ENCODE measurements at places on chromosomes 2 and 18.

GRCh38 chr18:56501896-56502295 is 136.5 kb downstream of the TXNL1 start:
- no peak for DNase-seq

DNA sequence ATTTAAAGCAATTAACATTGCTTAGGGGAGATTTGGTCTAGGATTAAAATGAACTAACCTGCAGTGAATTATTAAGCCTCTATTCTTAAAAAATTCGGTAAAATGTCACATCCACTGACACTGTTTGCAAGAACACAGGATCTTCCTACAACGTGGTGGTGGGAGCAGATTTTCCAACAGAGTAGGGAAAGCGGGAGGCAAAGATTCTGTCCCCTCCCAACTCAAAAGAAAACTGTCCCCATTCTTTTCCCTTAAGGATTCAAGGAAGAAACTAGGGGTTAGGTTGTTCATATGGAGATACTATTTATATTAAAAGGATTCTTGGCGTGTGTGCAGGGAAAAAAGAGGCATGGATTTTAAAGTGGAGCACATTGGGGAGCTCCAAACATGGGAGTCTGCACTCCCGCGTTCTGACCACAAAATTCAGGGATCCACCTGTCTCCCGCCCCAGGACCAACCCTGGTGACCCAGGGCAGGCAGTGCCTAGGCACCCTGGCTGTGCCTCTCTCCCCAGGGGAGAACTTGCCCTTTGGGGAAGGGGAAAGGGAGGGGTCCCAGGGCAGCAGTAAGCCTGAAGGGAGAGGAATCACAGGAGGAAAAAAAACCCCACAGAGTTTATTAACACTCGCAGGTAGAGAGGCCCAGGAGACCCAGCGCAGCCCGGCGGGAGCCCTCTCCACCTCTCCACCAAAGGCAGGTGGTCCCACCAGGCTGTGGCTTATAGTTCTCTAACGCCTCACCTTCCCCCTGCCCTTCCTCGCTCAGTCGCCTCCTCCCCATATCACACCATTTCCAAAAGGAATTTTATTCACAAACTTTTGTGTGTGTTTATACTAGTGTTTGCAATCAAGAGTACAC is 2.3 kb downstream of the PTGR3 start:
- DNase-seq: no peak

DNA sequence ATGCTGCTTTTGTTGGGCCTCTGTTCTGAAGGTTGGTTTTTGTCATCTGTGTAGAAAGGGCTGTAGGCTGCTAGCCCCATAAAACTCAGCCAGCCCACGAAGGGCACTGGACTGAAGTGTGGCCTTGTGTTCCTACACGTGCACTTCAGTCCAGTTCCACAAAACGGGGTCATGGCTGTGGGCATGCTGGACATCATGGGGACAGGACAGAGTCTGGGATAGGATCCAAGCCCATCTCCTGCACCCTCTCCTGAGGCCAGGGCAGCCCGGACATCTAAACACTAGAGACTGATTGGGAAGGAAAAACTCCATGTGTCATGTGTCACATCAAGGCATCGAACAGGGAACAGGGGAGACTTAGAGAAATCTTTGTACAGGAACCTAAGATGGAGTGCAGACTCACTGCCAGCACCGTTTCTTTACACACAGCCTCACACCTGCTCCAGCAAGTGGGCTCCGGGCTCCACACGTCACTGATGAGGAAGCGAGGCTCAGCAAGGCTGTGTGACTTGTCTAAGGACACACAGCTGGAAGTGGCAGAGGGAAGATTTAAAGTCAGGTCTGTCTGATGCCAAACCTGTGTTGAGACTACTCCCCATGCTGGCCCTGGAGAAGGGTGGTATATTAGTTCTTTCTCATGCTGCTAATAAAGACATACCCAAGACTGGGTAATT is 74.8 kb upstream of the BCL2L11 start:
- DNase-seq: no peak

DNA sequence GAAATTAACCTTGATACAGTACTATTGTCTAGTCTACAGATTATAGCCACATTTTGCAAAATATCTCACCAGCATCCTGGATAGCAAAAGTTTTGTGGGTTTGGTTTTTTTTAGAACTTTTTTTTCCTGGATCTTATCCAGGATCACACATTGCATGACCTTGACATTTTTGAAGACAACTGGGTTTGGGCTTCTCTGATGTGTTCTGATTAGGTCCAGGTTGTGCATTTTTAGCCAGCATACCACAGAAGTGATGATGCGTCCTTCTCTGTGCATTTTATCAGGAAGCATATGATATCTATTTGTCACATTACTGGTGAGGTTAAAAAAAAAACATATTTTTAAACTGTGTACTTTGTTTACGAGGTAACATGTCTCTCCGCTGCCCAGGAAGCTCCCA is 221.0 kb upstream of the OSR1 start:
- DNase-seq: no peak

- DNase-seq: no peak
Measured at GRCh38 chr2:134420920-134421319, 167.0 kb downstream of the MGAT5 start.

- DNase-seq: no peak
Measured at GRCh38 chr2:235492850-235493344, 946 bp upstream of the AGAP1 start.

DNA sequence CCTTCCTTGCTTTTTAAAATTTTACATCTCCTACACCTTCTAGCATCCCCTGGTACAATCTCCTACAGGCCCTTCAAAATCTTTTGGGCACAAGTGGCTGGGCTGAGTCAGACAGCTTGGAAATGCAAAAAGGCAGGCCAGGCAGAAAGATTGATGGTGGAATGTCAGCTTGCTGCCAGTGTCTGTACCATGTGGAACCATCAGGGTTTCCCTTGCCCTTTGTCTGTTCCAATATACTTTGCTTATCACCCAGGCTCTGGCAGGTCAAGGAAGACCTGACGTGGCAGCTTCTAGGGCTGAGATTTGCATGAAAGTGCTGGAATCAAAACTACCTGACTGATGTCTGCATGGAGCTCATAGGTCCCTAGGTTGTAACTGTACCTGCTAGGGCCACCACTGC is 33.3 kb downstream of the GPR39 start:
- DNase-seq: no peak

- no peak for DNase-seq
Measured at GRCh38 chr2:105515581-105516415, 116.9 kb upstream of the FHL2 start.

DNA sequence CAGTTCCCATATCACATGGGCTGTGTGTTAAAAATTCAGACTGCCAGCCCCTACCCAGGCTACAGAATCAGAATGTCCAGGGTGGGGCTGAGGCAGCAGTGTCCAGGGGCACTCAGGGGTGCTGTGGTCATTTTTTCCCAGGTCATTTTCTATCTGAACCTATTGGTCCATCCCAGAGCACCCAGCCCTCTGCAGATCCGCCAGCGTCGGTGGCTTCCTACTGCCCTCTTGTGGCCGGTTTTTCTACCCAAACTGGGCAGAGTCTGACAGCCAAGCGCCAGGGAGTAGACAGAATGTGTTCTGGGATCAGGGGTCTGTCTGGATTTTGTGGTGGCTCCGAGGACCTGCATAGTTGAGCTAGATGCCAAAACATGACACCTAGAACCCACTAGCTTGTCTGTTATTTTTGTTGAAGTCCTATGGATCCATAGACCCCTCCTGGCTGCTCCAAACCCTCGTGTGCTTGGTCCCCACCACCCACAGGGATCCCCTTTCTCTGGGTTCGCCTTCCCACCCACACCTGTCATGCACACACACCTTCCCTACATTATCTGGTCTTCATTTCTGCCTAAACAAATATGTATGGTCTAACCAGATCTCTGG is 34.1 kb upstream of the RMDN2 start:
- peak; percentile 58 for DNase-seq

- peak; percentile 85 for DNase-seq
Measured at GRCh38 chr2:182866461-182867406, at the start of gene FRZB. Gene FRZB, minus strand, starts transcription at chr2:182866637. Its CDS starts 85 bp downstream, at chr2:182866552.

DNA sequence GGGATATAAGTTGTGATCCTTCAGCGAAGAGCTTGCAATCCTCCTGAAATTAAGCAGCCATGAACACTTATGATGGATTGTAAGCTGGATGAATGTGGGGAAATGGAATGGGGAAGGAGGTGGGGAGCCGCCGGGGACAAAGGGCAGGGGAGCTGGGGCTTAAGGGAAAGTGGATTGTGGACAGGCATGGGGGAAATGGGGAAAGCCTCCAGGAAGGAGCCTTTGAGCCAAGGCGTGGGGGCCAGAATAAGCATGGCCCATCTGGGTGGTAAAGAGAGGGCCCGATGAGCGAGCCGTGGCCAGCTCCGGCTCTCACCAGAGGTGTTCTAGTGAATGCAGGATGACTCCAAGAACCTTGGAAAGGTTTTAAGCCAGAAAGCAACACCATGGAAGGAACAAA is 124.0 kb downstream of the SMAD7 start:
- DNase-seq: peak; percentile 49

GRCh38 chr2:101832114-101832513 is 134.6 kb downstream of the MAP4K4 start:
- DNase-seq: no peak

GRCh38 chr2:147082850-147083522 is 761.8 kb upstream of the ACVR2A start:
- peak; percentile 87 for DNase-seq

GRCh38 chr2:232022718-232023117 is 61.2 kb downstream of the DIS3L2 start:
- no peak for DNase-seq

DNA sequence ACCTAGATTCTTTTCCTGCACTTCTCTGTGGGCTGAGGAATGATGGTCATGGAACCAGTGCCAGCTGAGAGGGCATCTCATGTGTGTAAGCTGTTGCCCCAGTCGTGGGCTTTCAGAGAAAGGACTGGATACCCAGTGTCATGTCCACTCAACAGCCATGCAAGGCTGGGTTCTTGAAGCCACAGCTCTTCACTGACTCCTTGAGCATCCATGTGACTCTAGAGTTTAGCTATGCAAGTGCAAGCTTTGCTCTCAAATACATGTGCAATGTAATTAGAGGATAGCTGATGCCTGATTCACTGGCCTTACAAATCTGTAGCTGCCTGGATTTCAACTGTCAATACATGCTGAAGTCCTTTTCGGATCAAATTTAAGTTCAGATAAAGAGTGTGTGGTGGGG is 46.8 kb upstream of the EML6 start:
- peak; percentile 27 for DNase-seq

GRCh38 chr18:74353169-74353775 is 37.6 kb downstream of the C18orf63 start:
- DNase-seq: peak; percentile 69

DNA sequence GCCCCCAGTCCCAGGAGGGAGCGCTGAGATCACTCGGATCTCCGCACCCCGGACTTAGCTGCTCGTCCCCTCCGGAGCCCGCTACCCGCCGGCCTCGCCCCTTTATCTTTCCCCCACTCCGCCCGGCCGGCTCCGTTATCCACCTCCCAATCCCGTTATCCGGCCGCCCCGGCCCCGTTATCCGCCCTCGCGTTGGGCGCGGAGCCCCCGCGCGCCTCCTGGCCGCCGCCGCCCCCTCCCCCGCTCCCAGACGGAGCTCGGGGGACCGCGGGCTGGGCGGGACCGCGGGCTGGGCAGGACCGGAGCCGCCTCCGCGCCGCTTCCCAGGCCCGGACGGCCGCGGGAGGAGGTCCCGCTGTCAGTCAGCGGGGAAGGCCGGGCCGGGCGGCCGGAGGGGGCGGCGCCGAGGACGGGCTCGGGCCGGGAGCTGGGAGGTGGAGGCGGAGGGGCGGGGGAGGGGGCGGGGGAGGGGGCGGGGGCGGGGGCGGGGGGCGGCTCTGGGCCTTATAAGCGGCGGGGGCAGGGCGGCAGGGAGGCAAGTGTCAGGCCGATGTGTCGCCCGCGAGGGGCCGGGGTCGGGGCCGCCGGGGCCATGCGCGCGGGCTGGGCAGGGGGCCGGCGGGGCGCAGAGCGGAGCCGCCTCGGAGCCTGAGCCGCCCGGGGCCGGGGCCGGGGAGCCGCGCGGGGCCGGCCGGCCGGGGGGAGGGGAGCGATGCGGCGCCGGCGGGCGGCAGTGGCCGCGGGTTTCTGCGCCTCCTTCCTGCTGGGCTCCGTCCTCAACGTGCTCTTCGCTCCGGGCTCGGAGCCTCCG is at the start of gene PKDCC:
Gene PKDCC, plus strand, starts transcription at position 534 of the 811 bp plus-strand sequence. Its CDS starts 179 bp downstream, at position 713.
- peak; percentile 84 for DNase-seq

DNA sequence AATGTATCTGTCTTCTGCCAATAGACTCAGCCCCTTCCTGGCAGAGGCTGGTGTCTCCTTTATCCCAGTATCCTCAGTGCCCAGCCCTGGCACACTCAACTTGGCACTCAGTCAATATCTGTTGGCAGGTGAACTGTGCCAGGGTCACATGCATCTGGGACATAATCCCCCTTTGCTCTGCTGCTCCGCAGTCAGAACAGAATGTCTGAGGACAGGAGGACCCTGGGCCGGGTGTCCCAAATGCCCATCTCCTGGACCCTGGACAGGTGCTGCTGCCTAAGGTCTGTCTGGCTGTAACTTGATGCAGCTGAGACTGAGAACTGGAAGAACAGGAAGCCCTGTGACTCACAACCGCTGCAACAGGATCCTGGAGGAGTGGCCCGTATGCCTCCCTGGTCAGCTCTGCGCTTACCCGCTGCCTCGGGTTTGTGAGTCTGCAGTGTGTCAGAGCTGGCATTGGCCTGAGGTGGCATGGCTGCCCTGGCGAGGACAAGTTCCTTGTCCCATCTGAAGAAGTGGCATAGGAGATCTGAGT is 11.4 kb downstream of the HK2 start:
- peak; percentile 93 for DNase-seq

DNA sequence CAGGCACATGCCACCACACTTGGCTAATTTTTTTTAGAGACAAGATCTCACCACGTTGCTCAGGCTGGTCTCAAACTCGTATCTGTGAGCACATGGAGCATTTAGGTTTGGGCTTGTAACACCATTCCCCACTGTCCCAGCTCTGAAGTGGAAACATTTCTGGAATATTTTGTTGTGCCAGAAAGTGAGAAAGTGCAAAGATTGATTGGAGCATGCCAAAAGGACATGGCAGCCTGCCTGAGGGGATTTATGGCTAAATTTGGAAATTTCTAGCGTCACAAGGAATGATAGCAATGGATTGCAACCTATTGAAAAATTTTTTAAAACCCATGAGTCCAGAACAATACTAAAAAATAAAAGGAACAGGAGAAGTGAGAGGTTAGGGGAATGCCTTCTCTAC is 136.8 kb downstream of the ESCO1 start:
- DNase-seq: no peak

DNA sequence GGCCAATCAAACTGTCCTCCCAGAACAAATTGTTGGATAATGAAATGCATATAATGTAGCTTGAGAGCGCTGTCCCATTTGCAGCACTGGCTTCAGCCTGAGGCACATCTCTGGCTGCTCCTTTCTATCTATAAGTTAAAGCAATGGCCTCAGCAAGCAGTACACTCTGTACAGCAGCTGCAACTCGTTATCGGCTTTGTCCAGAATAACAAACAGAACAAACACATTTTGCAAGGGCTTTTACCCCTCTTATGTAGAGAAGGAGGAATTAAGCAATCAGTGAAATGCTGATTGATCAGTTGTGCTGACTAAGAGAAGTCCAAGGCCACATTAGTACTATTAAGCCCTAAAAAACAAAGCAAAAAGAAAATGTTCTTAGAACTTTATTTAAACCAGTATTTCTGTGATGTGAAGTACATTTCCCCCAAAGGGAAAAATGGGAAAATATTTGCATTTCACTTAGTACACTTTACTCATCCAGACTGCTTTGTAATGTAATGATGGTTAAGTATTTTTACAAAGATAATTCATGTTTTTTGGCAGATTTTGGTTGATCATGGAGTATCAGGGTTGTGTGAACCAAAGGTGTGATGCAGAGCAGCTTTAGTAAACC is 15.0 kb upstream of the CPS1 start:
- DNase-seq: peak; percentile 50

- no peak for DNase-seq
Measured at GRCh38 chr2:22003270-22003669, 879.5 kb downstream of the TDRD15 start.

All from amniotic epithelial cell (primary cell).